Gastroesophageal sphincter (tissue), 4 donors: ENCODE measurements at places on chromosomes 5 and 9. TPM values are rescaled to one million over a fixed set of nuclear protein-coding genes. Genes with fewer than 3 reads are reported as not detected.

- ATAC-seq: no peak
Observed at GRCh38 chr5:139881143-139881733, 85.6 kb downstream of the PSD2 start.

GRCh38 chr5:52799983-52800393 lies 12.3 kb downstream of the ITGA1 start:
- peak; percentile 89 for ATAC-seq

DNA sequence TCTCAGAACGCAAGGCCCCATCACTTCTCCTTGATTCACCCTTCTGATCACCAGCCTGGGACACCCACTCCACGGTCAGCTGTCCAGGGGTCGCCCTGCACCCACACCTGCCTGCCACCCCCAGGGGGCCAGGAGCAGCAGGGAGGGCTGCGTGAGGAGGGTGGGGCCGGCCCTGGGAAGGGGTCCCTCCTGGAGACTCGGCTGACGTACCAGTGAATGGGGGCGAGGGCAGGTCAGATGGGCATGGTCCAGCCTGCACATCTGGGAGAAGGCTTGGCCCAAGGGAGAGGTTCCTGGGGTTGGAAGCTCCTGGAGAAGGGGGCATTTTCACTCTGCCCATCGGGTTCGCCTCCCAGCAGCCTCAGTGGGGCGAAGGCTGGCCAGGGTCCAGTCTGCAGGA lies 21.8 kb upstream of the SARDH start:
- ATAC-seq: no peak

- ATAC-seq: no peak
Observed at GRCh38 chr9:123324767-123325183, 31.2 kb upstream of the CRB2 start.

GRCh38 chr5:126358525-126358924 lies 64.7 kb upstream of the GRAMD2B start:
- no peak for ATAC-seq

DNA sequence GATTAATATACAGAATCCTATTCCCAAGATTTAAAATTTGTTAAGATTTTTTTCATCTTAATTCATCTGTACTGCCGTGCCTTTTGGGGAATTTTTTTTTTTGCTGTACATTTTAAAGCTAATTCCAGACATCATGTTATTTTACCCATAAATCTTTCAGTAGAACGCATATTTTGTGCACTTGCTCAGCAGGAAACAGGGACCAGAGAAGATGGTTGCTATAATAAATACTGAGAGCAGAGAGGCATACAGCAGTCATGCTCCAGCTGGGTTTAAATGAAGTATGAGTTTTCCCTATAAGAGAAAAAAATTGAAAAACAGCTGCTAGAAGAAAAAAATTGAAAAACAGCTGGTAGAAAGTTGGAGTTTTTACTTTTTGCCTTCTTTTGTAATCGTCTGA lies 196.9 kb upstream of the PUM3 start:
- no peak for ATAC-seq

DNA sequence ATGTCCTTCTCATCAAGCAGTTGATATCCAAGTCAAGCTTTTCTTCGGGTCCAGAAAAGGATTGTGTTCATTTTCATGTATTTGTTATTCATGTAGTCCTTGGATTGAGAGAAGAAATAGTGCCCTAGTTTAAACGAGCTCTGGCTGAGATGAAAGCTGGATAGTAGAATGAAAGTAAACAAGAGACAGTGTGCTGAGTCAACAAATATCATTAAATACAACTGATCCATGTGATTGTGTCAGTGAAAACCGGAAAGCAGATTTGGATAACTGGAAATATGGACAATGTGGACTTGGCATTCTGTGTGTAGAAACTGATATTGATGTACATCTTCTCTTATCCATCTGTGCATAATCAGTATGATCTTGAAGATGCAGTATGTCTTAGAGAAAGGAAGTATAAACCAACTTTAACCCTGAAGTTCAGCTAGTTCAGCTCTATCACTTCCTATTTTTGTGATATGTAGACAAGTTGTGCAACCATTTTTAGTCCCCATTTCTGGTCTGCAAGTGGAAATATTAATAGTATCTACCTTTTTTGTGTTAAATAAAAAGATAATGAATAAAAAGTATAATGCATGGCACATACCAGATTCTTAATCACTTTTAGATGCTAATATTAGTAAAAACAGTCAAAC lies 4.4 kb downstream of the MUSK start:
- ATAC-seq: no peak

DNA sequence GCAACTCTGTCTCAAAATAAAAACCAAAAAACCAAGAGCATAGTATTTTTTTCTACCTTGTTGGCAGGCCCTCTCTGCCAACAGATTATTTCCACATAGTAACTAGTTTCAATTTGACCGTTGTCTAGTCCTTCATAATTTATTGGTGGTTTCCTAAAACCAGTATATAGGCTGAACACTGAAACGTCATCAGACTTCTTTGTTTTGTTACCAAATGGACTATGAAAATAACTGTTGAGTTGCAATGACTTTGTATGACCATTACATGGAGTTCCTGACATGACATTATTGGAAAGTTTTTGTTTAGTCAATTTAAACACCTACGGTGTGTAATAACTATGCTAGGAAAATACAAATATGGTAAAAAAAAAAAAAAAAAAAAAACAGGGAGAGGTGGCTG lies 1.7 kb downstream of the AGGF1 start:
- no peak for ATAC-seq

- peak; percentile 85 for ATAC-seq
Observed at GRCh38 chr5:137186759-137187461, 312.2 kb downstream of the SPOCK1 start.

DNA sequence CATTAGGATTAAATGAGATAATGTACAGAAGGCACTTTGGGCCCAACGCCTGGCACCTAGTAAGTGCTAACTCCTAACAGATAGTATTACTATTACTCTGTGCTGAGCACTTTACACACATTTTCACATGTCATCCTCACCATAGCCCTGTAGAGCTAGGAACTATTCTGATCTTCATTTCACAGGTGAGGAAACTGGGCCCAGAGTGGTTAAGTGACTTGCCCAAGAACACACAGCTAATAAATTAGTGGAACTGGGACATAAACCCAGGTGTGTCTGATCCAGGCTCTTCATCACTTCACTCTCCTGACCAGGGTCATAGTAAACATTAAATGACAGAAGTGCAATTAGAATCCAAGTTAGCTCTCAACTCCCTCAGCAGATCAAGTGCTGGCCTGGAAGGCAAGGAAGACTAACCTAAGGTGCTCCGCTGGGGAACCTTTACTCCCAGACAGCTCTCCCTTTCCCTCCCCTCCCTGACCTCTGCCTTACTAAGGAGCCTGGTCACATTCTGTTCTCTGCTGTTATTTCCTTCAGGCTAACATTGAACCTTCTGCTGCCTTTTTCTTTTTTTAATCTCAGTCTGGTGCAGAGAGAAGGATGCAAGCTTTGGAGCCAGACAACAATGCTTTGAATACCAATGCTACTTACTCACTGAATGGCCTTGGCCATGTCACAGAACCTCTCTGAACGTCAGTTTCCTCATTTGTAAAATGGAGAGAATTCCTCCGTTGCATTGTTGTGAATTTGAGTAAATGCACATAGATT lies 4.1 kb upstream of the ADRA1B start:
- ATAC-seq: peak; percentile 64

DNA sequence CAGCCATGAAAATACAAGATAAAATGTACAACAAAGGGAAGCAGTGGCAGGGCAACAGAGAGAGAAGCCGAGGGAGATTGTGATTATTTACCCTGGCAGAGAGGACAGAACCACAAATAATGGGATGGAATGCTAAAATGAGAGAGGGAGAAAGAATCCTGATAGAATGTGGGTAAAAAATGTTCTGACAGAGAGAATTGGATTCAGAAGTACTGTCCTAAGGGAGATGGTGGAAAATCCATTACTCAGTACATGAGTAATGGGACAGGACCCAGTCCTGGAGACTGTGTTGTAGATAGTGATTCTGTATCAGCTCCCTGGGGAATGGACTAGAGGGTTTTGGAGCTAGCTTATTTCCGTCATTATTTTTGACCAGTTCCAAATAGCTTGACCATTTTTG lies 831.5 kb downstream of the MAT2B start:
- no peak for ATAC-seq

GRCh38 chr5:130135506-130135905 lies 231.2 kb downstream of the CHSY3 start:
- no peak for ATAC-seq

DNA sequence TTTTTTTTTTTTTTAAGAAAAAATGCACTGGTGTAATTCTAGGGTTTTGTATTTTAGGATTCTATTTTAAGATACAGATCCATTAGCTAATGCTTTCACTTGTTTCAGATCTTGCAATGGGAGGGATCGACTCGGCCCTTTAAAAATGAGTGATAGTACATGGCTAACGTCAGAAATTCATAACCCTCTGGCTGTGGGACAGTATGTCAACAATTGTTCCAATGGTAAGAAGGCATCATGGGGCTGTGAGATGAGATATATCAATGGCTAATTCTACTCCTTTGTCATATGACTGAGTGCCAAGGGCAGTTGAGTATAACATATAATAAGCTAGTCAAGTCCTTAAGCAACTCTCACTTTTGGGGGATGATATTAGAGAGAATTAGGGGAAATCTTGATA lies 4.4 kb downstream of the SETD9 start:
- ATAC-seq: no peak

GRCh38 chr5:78610163-78610583 lies 38.4 kb downstream of the LHFPL2 start:
- ATAC-seq: peak; percentile 48

DNA sequence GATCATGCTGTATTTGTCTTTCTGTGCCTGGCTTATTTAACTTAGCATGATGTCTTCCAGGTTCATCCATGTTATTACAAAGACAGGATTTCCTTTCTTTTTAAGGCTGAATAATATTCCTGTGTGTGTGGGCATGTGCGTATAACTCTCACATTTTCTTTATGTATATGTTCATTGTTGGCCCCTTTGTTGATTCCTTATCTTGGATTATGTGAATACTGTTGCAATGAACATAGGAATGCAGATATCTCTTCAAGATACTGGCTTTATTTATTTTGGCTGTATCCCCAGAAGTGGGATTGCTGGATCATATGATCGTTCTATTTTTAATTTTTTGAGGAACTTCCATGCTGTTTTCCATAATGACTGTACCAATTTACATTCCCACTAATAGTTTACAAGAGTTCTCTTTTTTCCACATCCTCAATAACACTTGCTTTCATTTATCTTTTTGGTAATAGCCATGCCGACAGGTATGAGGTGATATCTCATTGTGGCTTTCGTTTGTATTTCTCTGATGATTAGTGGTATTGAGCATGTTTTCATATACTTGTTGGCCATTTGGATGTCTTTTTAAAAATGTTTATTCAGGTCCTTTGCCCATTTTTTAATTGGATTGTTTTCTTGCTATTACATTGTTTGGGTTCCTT lies 38.0 kb downstream of the CREBRF start:
- no peak for ATAC-seq

- no peak for ATAC-seq
Observed at GRCh38 chr5:163910226-163910625, 404.8 kb downstream of the MAT2B start.

GRCh38 chr5:38835887-38836286 lies 9.9 kb upstream of the OSMR start:
- ATAC-seq: peak; percentile 67

DNA sequence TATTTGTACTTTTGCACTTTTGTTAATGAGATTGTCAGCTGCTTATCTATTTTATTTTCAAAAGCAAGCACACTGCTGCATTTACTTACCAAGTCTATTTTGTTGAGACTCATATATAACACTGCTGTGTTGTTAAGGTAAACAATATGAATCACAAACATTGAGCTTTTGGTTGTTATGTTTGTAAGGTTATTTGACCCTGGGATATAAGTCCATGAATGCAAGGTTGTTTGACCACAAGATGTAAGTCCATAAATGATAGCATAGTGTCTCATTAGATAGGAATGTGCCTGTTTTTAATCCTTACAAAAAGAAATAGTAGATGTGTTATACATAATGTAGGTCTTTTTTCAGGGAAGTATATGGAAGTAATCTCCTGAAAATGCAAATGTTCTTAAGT lies 845.9 kb downstream of the CDH9 start:
- no peak for ATAC-seq

GRCh38 chr9:37302277-37302676 lies 120.2 kb upstream of the GRHPR start:
- ATAC-seq: no peak

GRCh38 chr9:20662156-20662555 lies 21.9 kb upstream of the FOCAD start:
- ATAC-seq: no peak

DNA sequence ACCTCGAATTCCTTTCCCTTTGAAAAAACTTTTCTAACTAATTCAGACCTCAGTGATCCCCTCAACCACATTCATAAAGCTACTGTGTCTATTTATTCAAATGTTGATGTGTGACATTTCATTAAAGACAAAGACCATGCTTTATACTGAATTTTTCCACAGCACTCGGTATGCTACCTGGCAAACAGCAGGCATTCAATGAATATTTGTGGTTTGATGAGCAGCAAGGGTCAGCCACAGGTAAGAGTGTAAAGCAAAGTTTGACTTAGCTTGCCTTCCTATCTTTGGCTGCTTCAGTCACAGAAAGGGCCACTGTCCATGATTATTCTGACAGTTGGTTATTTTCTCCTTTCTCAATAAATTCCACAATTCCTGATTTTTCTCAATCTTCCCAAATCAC lies 5.1 kb upstream of the CDC42SE2 start:
- no peak for ATAC-seq

DNA sequence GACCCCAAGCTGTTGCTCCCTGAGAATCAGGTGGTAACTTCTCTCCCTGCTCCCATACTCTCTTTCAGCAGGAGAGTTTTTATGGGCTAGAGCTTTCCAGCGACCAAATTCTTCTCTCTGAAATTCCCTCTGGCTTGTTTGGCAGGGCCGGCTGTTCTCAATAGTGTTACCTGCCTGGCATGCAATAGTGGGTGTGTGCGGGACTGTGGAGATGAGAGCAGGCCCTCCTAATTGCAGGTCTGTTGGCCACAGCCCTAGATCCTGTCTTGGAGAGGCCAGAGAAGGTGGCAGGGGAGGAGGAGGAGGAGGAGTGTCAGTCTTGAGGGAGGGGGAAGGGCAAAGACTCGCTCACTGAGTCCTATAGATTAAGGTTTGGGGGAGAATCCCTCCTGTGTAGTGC lies 29.5 kb downstream of the AQP7 start:
- no peak for ATAC-seq

GRCh38 chr9:107856633-107857032 lies 367.1 kb upstream of the KLF4 start:
- ATAC-seq: no peak

GRCh38 chr5:74570250-74570649 lies 70.3 kb downstream of the ENC1 start:
- ATAC-seq: no peak

DNA sequence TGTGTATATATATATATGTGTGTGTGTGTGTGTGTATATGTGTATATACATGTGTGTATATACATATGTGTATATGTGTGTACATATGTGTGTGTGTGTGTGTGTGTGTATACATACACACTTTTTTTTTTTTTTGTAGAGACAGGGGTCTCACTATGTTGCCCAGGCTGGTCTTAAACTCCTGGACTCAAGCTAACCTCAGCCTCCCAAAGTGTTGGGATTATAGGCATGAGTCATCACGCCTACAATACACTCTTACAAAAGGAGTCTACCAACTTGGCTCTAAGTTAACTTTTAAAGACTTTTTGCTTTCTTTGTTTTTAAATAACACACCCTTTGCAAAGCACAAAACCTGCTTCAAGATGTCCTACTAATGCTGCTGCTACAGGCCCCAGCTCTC lies 2.1 kb downstream of the C9orf78 start:
- ATAC-seq: no peak

PTPA gene
- total RNA-seq: 58.7 TPM

PCDHGA7 gene
- total RNA-seq: 14.3 TPM

ADAMTSL1 gene
- 128 TPM for total RNA-seq

LHFPL2 gene
- total RNA-seq: 44.2 TPM

BHMT gene
- total RNA-seq: not detected

TXNDC8 gene
- not detected for total RNA-seq

BARHL1 gene
- total RNA-seq: not detected

SEMA5A gene
- total RNA-seq: 2.3 TPM
